Fibroblast of the conjunctiva (primary cell): ENCODE measurements at places on chromosomes 6 and 20.
A peak's percentile ranks its signal among the peaks of the same experiment; 100 is the strongest.

GRCh38 chr20:47635256-47635655 is 133.6 kb downstream of the NCOA3 start:
- no peak for DNase-seq

DNA sequence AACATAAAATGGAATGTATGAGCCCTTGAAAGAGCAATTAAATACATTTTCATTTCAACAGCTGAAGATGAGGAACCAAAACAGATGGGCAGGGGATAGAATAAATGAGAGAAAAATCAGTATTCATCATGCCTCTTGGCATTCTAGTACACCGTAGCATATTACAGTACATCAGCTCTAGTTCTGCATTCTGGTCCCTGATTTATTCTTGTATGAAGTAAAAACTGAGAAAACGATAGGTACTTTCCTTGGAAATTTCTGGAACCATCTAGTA is 349.4 kb downstream of the ARHGAP18 start:
- DNase-seq: no peak

- DNase-seq: peak; percentile 58
Observed at GRCh38 chr6:95087394-95088097, 489.8 kb upstream of the MANEA start.

GRCh38 chr6:134503585-134504281 is 185.8 kb upstream of the SGK1 start:
- no peak for DNase-seq

DNA sequence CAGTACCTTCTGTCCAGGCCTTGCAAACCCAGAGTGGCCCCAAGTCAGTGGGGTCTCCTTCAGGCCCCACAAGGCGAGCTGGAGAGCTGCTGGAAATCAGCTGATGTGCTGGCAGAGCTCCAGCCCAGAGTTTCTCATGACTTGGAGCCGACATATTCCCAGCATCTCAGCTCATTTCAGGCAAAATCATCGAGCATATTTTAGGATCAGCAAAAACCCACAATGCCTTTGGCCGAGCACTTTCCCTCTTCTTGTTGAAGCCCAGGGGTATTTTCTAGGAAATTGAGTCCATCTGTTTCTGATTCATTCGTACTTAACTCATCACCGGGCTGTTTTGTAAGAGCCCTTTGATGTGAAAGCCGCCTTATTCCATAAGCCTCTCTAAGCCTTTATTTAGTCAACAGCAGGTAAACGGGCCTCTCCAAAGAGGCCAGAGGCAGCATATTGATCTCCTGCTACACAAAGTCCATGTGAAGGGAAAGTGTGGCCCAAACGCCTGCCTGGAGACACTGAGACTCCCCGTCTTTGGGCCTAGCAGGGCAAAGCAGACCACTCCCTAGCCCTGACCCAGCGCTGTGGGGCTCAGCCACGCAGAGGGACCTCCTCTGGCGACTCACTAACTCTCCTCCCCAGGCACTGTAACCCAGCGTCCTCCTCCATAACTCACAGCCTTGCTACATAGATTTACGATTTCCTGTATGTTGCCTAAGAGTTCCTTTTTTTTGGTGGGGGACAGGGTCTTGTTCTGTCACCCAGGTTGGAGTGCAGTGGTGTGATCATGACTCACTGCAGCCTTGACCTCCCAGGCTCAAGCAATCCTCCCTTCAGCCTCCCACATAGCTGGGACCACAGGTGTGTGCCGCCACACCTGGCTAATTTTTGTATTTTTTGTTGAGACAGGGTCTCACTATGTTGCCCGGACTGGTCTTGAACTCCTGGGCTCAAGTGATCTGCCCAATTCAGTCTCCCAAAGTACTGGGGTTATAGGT is 12.1 kb upstream of the C20orf203 start:
- DNase-seq: peak; percentile 87

- DNase-seq: no peak
Observed at GRCh38 chr6:42029881-42030280, 20.4 kb upstream of the TAF8 start.

DNA sequence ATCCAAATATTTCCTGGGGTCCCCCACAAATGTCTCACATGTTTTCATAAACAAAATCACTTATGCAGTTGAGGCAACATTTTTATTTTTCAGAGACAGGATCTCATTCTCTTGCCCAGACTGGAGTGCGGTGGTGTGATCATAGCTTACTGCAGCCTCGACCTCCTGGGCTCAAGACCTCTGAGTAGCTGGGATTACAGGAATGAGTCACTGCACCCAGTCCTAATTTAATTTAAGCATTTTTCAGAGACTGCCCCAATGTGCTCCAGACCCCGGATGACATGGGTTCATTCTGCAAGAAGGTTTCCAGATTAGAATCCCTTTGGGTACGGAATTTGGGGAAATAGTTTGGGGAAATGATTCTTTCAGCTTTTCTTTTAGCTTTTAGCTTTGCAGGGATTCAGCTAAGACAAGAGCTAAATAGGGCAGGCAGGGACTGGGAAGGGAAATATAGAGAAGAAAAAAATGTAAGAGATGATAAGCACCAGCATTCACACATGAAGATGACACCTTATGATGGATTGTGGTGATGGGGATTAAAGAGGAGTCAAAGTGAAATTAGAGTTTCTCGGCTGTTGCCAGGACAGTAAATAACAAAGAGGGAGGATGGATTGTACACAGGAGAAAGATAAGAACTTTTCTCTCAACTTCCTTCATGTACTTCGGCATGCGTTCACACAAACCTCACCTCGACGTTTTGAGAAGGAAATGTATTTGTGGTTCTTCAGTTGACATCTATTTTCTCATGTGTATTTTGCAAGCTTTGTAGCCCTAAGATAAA is 169.4 kb upstream of the TAB2 start:
- DNase-seq: no peak

- no peak for DNase-seq
Observed at GRCh38 chr20:24659835-24660234, 190.4 kb downstream of the SYNDIG1 start.

DNA sequence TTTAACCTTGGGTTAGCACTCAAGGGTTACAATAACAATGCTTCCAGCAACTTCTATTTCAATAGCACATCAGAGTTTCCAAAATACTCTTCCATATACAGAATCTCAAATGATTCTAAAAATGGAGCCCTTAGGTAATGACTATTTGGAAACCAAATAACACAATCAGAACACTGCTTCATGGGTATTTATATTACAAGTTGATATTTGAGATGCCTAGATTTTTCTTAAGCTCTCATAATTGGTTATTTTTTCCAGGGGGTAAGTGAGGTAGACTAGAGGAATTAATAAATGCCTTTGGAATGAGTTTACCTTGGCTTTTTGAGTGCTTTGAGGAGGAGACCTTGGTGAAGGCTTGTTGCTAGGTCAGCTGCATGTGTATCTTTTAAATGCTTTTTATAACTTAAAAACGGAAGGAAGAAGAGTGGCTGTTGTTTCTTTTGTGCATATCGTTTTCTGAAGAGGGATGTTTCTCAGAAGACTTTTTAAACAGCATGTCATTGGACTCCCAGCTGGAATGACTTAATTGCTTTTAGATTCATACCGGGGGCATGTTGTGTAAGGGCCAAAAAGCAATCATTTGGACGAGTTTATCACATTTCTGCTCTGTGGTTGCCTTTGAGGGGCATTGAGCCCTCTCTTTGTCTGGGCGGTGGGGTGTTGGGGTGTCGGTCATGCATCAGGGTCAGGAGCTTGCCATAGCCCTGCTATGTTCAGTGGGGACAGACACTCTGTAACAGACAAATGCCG is 186.0 kb downstream of the DTNBP1 start:
- DNase-seq: no peak

DNA sequence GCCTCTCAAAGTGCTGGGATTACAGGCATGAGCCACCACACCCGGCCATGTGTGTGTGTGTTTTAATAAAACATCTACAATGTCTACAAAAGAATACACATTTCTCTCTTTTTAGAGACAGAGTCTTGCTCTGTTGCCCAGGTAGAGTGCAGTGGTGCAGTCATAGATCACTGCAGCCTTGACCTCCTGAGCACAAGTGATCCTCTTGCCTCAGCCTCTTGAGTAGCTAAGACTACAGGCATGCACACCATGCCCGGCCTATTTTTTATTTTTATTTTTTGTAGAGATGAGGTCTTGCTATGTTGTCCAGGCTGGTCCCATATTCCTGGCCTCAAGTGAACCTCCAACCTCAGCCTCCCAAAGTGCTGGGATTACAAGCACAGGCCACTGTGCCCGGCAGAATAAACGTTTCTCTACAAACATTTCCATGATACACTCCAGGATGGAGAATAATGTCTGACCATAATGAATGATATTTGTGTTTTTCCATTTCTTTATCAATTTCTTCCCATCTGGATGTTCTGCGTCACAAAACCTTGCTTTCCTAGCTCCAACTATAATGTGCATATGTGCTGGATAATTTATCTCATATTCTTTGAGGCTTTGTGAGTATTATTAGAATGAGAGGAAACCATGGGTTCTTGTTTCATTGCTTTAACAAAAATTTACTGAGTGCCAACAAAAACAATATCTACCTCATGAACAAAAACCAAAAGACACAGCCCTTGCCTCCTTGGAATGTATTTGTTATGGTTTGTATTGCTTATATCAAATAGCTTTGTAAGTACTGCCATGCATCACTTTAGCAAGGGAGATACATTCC is 28.6 kb upstream of the CCN2 start:
- DNase-seq: peak; percentile 76

GRCh38 chr6:2110504-2110903 is 134.9 kb downstream of the GMDS start:
- DNase-seq: no peak

DNA sequence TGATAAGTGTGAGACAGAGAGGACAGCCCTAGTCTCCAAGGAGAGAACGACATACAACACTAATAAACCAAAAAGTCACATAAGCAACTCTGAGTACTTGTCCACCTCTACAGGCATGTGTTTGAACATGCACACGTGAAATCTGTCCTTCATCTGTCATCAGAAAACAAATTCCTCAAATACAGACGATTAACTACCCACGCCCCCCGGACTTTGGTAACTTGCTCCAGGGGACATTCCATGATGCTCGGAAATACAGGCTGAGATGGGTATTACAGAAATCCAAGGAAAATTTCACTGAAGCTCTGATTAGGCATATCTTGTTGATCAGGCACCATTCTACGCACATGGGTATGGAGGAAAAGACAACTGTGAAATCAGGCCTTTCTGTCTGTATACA is 57.8 kb downstream of the LYRM4 start:
- no peak for DNase-seq

GRCh38 chr6:135869857-135870256 is 18.4 kb downstream of the PDE7B start:
- no peak for DNase-seq

GRCh38 chr6:145092554-145092953 is 642.8 kb downstream of the EPM2A start:
- DNase-seq: no peak

GRCh38 chr6:147603392-147604081 is 95.0 kb downstream of the SAMD5 start:
- DNase-seq: no peak

DNA sequence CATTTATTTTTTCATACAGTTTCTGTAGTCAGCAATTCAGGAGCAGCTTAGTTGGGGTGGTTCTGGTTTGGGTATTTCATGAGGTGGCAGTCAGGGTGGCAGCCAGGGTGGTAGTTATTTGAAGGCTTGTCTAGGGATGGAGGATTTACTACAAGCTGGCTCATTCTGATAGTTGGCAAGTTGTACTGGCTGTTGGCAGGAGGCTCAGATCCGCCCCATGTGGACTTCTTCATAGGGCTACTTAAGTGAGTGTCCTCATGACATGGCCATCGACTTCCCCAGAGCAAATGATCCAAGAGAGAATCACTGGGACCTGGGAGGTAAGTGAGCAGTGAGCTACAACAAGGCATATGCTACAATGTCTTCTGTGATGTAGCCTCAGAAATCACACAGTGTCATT is 22.4 kb upstream of the CDKAL1 start:
- no peak for DNase-seq
